Hepatic stellate cell (primary cell): ENCODE measurements at places on chromosomes 1 and 21.

DNA sequence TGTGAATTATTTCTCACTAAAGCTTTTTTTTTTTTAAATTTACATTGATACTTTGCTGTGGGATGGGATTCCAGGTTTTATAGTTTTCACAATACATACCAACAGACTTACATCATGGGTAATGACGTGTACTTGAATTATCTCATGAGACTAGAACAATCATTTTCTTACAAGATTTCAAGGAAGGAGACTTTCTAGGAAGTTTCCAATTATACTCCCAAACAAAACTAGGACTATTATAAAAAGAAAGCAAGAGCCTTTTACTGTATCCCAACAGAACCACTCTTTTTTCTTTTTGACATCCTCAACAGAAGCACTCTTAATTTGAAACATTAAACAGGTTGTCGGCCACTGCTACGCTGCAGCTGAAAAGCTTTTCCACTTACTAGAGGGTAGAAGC is 48.7 kb downstream of the TESK2 start:
- DNase-seq, result peak; percentile 28

DNA sequence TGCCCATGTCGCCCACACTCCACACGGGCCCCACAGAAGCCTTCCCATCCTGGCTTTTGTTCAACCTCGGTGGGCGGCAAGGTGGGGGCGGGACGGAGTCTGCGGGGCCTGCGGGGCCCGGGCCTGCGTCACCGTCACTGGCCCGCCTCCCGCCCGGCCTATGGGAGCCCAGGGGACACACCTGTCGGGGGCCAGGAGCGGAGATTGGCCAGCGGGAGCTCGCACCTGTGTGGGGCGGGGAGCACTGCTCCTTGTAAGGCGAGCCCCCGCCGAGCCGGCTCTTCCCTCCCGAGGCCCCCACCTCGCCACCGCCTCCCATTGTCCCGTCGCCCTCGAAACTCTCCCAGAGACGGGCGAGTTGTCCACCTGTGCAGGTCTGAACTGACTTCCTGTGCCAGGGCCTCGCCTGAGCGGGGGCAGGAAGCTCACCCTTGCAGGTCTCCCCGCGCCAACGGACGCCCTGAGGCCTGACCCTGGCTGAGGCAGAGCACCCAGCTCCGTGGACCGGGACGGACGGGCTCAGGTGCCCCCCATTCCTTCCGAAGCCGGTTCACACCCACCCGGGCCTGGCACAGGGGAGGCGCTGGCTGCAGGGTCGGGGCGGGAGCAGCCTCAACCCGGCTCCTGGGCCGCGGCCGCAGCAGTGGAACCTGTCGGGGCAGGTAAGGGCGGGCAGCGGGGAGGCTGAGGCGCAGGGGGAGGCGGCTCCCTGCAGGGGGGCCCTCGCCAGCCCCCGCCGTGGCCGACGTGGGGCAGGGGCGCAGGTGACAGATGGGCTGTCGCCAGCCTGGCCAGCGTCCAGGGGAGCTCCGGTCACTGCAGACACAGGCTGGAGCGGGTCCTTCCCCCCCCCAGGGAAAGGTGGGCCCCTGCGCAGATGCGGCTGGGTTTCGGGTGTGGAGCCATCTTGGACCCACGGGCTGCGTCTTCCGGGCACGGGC is 10.8 kb upstream of the TTLL10 start:
- no peak for DNase-seq

DNA sequence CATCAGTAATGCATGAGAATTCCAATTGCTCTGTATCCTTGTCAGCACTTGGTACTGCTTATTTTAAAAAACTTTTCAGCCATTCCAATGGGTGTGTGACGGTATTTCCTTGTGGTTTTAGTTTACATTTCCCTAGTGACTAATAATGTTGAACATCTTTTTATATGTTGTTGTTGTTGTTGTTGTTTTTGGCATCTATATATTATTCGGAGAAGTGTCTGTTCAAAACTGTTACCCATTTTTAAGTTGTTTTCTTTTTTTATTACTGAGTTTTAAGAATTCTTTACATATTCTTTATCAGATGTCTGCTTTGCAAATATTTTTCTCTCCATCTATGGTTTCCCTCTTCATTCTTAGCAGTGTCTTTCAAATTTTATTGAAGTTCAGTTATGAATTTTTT is 231.1 kb upstream of the POU3F1 start:
- DNase-seq, result no peak

DNA sequence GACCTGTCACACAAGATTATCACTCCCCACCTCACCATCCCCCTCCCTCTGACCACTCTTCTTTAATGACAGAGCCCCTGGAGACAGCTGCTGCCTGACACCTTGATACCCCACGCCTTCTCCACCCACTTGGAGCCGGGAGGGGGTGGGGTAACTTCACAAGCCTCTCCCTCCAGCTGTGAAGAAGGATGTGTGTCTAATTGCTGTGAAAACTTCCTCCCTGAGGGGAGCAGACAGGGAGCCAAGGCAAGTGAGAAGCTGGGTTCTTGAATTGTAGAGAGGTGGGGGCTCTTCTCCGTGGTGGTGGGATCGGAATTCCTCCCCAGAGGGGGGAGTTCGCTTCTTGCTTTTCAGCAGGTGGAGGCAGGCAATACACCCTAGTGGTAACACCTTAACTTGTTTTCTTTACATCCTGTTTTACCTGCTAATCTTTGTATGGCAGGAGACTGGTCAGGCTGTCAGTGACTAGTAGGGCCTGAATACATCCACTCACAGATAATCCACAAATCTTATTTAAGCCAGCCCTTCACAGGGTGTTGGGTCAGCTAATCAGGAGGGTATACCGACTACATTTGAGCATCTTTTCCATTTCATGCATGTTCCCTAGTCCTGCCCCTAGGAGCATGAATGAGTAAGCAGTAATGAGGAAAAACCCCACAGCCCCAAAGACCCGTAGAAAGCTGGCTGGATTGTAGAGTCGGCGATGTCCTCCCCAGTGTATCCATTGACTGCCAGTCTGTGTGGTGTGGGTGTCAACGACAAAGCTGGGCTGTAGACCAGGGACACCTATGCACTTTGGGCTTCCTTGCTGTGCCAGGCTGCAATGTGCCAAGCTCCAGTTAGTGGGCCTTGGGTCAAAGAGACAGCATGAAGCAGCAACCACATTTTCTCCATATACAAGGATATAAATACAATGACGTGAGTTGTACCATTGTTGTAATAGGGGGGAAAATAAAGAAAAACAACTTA is 57.3 kb downstream of the NFASC start:
- DNase-seq, result no peak

GRCh38 chr1:7678491-7679158 is 92.5 kb upstream of the VAMP3 start:
- no peak for DNase-seq

DNA sequence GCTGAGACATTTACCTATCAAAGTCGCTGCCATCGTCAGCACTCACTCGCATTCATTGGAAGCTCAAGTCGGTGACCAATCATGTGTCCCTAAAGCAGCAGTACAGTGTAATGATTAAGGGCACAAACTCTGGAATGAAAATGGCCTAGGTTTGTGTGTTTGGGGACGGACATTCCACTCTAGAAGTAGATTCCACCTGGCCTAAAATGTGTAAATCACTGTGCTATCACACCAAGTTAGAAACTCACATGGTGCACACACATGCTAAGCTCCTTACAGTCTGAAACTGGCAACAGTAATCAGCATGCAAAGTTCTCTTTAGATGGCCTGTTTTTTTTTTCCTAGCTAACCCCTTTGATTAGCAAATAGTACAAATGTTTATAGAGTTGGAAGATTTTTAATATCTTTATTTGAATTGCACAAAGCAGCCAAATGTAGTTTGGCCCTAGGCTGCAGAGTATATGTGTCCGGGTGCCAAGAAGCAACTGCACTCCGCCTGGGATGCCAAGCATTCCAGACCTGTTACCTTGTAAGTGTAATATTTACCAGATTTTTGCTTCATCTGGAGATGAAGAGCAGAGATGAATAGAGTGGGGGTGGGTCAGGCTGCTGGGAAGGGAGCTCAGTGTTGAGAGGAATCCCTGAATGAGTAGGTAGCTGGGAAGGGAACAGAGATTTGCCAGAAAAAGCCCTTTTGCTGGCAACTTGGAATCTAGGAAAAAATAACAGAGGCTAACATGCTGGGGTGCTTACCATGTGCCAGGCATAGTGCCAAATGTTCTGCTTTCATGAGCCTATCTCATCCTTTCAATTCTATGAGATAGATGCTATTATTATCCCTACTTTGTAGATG is 35.2 kb downstream of the TGFB2 start:
- DNase-seq, result peak; percentile 22

DNA sequence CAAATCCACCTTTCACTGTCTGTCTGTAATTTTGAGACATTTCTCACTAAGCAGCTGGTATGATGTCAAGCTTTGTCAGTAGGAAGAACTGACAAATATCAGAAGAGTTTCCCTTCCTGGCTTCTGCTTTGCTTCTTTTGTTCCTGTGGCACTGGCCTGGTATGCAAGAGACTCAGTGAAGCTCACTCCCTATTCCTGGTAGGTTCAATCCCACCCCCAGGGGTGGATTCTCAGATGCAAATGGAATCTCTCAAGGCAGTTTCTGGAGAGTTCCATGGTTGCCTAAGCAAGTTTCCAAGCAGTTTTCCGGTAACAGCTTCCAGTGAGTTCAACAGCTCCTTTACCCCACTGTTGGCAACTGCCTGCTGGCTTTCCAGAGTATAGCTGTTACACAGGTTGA is 683.4 kb downstream of the PTPRC start:
- DNase-seq, result no peak

DNA sequence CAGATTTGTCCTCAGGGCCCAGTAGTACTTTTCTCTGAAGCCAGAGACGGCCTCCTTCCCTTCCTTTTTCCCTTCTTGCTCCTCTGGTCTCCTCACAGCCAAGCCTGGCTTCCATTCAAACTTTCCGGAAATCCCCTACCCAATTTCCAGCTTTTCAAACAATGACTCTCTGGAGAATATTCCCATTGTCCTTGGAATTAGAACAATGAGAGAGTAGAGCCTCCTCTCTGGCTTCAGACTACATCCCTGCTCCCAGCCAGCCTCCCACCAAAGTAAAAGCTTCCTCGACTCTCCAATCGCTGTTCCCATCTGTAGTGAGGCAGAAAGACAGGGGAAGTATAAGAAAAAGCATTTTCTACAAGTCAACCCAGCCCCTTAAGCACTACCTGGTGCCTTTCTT is 77.7 kb upstream of the SOX13 start:
- DNase-seq, result no peak

GRCh38 chr21:17032141-17032655 is 480.6 kb upstream of the CXADR start:
- no peak for DNase-seq

DNA sequence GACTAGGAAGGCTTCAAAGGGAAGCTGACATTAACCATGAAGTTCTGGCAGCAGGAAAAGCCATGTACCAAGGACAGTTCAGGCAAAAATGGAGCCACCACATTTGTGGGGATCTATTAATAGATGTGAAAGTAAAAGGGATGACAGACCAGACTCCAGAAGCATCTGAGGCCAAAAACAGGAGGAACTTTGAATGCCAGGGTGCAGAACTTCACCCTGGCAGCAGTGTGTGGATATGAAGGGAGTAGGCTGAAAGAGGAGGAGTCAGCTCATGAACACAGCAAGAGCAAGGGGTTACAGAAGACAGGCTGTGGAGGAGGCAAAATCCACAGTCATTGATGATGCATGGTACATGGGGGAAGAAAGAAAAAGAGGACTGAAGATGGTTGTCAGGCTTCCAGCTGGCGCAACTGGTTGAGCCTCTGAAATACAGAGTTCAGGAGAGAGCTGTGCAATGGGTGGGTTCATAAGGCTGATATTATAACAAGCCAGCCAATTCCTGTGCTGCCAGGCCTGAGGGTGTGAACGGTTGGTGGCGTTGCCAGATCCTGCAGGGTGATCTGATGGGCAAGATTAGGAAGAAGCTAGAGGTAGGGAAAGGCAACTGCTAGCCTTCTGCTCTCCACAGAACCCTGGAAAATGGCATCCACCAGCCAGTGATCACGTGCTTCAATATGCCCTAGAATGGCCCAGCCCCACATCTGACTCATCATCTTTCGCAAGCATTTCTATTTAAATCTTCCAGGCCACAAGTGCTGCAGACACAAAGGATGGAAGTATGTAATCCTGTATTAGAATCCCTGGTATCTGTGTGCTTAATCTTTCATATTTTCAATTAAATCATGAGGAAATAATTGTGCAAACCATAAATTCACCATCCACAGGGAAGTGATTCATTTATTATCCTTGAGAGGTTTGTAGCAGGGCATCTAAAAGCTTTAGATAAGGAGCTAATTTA is 81.9 kb downstream of the SLC25A24 start:
- DNase-seq, result peak; percentile 82

- no peak for DNase-seq
Observed at GRCh38 chr1:157233131-157233530, 94.9 kb upstream of the ETV3 start.

DNA sequence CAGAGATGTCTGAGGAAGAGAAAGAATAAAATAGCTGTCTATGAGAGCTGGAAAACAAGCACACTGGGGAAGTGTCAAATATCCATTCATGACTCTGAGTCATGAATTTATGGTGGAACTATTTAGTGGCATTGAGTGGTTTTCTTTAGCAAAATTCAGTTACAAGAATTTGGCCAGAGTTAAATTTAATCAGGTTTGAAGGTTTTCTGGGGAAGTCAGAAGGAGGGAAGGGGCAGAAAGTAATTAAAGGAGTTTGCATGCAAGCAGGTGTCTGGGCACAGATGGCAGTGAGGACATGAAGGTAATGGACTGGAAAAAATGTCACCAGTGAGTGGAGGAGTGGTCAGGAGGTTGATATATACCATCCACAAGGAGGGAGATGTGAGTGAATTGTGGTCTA is 121.9 kb upstream of the IVNS1ABP start:
- DNase-seq, result no peak

DNA sequence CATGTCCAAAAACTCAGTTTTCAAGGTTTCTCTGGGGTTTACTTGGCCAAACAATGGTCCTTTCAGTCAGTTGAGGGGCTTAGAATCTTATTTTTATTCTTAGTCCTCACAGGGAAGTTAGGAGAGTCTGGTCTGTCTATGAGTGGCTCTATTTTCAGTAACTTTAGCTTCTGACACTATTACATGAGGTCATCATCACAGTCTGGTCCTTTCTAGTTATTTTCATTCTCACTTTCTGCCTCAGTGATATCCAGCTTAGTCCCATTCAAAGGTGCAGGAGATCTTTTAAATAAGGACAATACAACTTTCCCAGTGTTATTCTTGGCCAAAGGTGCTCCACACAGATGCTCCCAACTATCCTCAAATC is 30.0 kb upstream of the FGGY start:
- DNase-seq, result no peak

GRCh38 chr1:44265656-44266358 is 52.5 kb downstream of the DMAP1 start:
- DNase-seq, result no peak
